NCI-H2227 treated with DMSO at 0.1 percent for 48 hours (cell line): ENCODE measurements at places on chromosomes 11 and 22.

DNA sequence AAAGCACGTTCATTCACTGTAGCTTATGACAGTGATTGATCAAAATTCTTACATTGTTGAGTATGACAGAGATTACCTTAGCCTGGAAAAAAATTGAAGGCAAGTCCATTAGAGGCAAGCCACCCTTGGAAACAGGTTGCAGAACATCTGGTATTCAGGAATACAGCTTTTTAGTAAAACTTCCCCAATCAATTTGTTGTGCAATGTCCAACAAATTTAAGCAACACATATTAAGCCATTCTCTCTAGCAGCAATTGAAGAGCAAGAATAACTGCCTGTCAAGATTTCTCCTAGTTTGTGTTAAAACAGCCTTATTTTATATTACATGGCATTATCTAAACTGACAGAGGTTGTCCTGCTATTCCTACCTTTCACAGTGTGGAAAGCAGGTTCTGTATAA is 37.0 kb downstream of the BCL2L13 start:
- no peak for DNase-seq

GRCh38 chr11:63505857-63506528 is at the start of gene LGALS12:
LGALS12 (plus strand) TSS chr11:63506084; CDS start chr11:63506459, 375 bp downstream.
- no peak for DNase-seq

DNA sequence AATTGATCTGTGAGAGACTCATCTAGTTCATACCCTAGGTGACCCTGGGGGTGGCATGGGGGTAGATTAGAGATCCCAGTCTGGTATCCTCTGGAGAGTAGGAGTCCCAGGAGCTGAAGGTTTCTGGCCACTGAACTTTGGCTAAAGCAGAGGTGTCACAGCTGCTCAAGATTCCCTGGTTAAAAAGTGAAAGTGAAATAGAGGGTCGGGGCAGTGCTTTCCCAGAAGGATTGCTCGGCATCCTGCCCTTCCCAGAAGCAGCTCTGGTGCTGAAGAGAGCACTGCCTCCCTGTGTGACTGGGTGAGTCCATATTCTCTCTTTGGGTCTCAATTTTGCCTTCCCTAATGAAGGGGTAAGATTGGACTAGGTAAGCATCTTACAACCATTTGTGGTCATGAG is 653 bp downstream of the IL18BP start:
- no peak for DNase-seq

- DNase-seq = no peak
Measured at GRCh38 chr11:79697905-79698304, 257.1 kb upstream of the TENM4 start.
